ENCODE measurements at places on chromosomes 2 and 18.

DNA sequence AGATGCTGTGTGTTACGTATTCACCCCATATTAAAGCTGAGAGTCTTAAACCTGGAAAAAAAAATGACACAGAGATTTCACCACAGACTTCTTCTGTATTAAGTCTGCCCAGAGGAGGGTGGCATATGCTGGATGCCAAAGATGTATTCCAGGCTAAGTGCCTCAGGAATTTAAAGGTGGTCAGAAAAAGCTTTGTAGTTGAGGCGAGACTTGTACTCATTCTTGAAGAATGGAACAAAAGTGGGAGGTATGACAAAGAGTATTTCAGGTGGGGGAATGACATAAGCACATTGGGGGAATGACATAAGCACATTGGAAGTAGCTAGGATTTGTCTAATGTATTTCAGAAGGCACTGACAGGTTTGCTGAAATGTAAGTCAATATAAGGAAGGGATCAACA is 98.6 kb downstream of the BABAM2 start:
- peak; percentile 11 for DNase-seq

DNA sequence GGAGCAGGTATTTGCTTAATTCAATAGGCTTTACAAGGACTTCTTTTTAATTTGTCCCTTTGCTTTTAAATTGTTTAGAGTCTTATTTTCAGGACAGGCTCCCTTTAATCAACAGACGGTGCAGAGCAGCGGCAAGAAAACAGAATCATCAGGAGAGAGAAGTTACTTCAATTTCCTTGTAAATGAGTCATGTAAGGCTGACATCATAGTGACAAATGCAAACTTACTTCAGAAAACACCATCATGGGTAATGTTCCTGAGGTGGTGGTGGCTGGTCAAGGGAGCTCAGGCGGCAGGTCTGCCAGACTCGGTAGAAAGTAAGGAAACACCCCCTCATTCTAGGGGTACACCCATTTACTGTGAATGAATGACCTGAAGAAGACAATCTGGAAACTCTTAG is 395.1 kb downstream of the FBXO15 start:
- no peak for DNase-seq

DNA sequence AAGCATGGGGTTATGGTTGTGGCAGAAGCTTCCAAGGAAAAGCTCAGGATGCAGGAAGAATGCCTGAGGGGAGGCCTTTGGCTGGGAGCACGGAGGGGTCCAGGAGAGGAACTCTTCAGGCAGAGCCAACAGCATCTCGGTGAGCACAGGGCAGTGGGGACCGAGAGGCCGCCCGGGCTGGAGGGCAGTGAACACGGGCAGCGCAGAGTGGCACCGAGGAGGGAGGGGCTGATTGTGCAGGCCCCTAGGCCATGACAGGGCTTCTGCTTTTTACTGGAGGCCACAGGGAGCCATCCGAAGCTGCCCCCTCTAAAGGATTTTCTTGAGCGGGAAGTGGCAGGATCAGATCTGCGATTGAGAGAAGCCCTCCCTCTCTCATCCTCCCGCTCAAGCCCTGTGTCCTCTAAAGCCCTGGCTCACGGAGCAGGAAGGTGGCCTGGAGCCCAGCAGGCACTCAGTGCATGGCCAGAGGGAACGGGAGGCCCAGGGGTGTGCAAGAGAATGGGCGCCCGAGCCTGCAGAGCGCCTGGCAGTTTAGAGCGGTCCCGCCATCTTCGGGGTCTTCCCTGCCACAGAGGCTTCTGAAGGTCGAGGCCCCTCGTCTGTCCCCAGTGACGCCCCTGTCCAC is 110.0 kb upstream of the STON1 start:
- no peak for DNase-seq

GRCh38 chr2:175837046-175837445 is 165.0 kb downstream of the LNPK start:
- no peak for DNase-seq

DNA sequence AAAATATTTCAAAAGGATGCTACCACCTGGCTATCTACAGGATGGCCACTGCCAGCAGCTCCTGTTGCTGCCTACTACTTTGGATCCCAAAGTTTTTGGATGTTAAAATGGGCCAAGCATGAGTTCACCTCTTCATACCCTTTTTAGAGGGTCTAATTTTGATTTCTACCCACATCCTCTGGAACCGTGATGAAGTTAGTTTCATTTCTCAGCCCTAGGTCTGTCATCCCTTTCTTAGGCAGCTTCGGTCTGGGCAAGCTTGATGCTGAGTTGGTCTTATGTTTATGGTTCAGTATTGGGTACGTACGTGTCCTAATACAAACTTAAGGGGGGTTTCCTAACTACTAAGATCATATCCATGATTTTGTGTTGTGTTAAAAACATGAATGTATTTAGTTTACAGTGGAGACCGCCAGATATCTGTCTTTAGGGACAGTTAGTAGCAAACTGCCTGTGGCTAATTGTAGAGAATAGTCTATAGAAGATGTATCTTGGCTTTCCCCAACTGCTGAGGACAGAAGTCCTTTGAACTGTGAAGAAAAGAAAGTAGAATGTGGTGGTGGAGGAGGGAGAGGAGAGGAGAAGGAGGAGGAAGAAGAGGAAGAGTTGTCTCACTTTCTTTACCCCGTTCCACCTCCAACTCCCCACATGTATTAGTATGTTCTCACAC is 184.9 kb downstream of the UBE2E3 start:
- DNase-seq = no peak

GRCh38 chr2:19819097-19820065 is 82.4 kb downstream of the TTC32 start:
- no peak for DNase-seq

GRCh38 chr2:73050121-73050545 is 21.4 kb downstream of the SFXN5 start:
- no peak for DNase-seq

DNA sequence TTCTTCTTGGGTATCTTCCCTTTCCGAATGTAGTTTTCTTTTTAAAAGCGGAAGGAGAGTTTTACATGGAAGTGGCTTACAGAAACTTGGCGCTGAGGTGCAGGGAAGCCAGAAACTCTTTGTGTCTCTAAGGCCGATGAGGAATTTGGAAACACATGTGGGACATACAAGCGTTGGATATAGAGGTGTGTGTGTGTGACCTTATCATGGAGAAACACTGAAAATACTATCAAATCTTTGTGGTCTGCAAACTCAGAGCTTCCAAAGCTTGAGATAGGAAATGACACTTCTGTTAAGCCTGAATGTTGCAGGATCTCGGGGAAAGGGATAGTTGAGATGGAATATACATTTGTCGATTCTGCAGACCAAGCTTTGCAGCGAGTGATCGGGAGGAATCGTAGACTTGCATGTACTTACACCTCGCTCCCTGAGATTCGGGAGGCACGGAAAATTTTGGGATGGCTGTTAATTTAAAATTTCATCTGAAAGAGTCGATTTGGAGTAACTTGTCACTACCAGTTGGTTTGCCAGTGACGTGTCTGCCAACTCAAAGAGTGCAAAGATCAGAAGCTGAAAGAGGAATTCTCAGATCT is 1.0 kb downstream of the NAB1 start:
- peak; percentile 58 for DNase-seq

Measured in SW480 (cell line).